ELR (cell line): ENCODE measurements at places on chromosomes 16 and 17.

- DNase-seq, result no peak
Measured at GRCh38 chr17:4712526-4712925, 2.1 kb downstream of the ARRB2 start.

GRCh38 chr16:68005786-68006286 is 6.6 kb upstream of the DPEP2 start:
- DNase-seq, result no peak

- DNase-seq, result no peak
Measured at GRCh38 chr16:58449768-58450167, 50.2 kb upstream of the NDRG4 start.

GRCh38 chr16:48335961-48336360 is 49.3 kb downstream of the SIAH1 start:
- peak; percentile 52 for DNase-seq

GRCh38 chr16:15682105-15682570 is 32.1 kb downstream of the NDE1 start:
- DNase-seq, result peak; percentile 85

GRCh38 chr16:12971241-12971640 is 69.8 kb downstream of the SHISA9 start:
- DNase-seq, result peak; percentile 8

GRCh38 chr16:88467541-88467944 is 14.5 kb downstream of the ZFPM1 start:
- no peak for DNase-seq

- DNase-seq, result no peak
Measured at GRCh38 chr17:71535321-71535720, 585.5 kb upstream of the SOX9 start.

GRCh38 chr17:31491376-31492131 is 100.1 kb downstream of the RAB11FIP4 start:
- no peak for DNase-seq

- DNase-seq, result peak; percentile 96
Measured at GRCh38 chr17:44708401-44709263, at the start of gene DBF4B. TSS of gene DBF4B (plus strand) at chr17:44708665. CDS start at chr17:44708821, 156 bp downstream.

GRCh38 chr17:2909175-2909845 is 113.1 kb downstream of the RAP1GAP2 start:
- no peak for DNase-seq

DNA sequence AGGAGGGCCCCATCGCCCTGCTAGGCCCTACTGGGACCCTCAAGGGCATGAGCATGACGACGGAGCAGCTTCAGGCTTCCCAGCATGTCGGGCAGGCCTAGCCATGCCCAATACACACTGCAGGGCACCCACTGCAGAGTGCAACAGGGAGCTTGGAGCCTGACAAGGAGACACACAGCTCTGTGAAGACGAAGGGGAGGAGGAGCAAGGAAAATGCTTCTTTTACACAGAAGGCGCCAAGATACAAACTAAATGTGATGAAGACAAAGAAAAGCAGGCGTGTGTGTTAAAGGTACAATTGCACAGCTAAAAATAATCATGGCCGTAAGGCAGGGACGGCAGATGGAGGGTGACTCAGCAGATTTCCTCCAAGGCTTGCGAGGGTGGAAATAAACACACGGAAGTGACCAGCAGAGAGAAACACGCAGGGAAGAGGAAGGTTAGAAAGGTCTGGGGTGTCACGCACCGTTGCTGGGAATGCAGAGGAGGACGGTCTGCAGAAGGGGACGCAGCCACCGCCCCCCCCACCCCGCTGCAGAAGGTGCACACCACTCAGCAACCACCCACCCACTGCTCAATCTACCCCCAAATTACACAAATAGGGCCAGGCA is 108.5 kb downstream of the ZNF778 start:
- DNase-seq, result peak; percentile 89

GRCh38 chr17:1179818-1180742 is at the start of gene ABR:
TSS of gene ABR (minus strand) at chr17:1179981. CDS start at chr17:1179727, 254 bp downstream.
- DNase-seq, result no peak

DNA sequence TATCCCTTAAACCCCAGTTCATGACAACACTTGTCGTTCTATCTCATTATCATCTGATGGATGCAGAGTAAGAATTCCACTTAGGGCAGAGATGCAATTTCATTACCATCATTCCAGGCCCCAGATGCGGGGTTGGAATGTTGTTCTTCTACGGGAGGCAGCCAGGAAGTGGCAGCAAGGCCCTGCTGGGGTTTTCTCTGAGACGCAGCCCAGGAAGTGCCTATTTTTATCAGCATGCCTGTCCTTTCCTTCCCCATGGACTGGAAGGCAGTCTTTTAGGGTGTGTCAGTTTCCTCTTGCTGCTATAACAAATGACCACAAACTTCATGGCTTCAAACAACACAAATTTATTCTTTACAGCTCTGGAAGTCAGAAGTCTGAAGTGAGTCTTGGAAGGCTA is 246.6 kb upstream of the DYNLRB2 start:
- DNase-seq, result peak; percentile 43

- no peak for DNase-seq
Measured at GRCh38 chr16:87921236-87921773, 15.0 kb downstream of the CA5A start.

- DNase-seq, result no peak
Measured at GRCh38 chr17:80509311-80509710, 32.9 kb upstream of the NPTX1 start.

DNA sequence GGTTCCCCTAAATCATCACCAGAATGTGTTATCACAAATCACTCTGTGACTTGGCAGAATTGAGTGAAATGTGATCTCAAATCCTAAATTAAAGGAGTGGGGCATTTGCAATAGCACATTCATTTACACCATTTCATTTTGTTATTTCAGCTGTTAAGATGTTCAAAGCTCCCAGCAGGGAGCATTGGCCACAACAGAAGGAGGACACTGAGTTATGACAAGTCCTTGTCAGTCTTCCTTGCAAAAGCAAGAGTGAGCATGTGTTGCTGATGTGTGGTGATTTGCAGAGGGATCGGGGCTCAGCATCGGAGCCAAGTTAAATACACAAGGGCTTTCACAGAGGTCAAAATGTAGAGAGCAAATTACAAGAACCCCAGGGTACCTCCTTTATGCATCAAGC is 372.2 kb upstream of the CDH5 start:
- no peak for DNase-seq

DNA sequence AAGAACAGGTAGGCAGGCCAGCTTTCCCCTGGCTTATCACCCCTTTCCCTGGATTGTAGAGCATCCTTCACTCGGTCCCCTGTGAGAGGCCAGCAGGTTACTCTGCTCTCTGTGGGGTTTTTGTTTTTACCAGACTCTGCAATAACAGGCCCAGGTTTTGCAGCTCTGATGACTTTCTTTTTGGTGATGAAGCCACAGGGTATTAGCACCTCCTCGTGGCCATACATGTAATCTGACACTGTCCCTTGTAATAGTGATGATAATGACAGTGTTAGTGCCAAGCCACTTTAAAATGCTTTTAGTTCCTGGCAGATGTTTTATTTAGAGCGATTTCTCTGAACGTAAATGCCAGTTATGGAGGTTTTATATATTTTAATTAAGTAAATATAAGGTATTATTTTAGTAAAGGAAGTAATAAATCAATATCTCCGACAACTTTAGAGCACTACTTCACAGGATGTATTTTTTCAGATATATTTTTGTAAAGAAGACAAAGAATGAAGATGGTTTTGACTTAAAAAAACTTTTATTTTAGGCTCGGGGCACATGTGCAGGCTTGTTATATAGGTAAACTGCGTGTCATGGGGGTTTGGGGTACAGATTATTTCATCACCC is 38.0 kb upstream of the CPHXL start:
- DNase-seq, result peak; percentile 67

GRCh38 chr17:1153795-1154546 is 25.8 kb downstream of the ABR start:
- peak; percentile 38 for DNase-seq

DNA sequence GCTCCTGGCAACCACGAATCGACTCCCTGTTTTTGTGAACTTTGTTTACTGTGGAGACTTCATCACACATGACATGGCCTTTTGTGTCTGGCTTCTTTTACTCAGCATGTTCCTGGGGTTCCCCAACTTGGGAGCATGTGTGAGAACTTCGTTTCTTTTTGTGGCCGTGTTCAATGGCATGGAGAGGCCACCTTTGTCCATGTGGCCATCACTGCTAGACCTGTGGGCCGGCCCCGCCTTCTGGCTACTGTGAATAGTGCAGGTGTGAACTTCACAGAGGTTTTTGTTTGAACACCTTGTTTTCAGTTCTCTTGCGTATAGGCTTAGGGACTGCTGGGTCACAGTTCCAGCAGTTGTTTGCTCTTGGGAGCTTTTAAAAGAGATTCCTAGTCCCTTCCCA is 5.7 kb upstream of the SLC38A8 start:
- peak; percentile 6 for DNase-seq

DNA sequence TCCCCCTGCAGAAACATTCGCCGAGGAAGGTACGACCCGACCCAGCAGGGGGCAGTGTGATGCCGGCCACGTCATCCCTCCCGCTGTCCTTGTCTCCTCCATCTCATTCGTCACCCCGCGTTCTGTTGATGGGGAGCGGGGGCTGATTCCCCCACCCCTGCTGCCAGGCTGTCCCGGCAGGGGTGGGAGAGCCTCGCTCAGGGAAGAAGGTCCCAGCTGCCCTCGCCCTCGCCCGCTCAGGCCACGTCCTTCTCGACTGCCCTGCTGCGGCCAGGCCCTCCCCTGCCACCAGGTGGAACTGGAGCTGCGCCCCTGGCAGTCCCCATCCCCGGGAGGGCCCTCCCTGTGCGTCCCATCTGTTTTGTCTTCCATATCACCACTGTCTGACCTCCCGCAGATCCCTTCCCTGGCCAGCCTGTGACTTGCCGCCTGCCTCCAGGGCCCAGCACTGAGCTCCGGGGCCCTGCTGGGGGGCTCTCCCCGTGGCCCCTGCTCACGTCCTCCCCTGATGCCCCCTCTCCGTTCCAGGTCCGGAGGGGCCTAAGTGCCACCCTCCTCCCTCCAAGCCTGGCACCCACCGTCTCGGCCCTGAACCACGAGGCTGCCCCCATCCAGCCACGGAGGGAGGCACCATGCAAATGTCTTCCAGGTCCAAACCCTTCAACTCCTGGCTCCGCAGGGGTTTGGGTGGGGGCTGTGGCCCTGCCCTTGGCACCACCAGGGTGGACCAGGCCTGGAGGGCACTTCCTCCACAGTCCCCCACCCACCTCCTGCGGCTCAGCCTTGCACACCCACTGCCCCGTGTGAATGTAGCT is 20.6 kb downstream of the ADAM11 start:
- DNase-seq, result peak; percentile 88

DNA sequence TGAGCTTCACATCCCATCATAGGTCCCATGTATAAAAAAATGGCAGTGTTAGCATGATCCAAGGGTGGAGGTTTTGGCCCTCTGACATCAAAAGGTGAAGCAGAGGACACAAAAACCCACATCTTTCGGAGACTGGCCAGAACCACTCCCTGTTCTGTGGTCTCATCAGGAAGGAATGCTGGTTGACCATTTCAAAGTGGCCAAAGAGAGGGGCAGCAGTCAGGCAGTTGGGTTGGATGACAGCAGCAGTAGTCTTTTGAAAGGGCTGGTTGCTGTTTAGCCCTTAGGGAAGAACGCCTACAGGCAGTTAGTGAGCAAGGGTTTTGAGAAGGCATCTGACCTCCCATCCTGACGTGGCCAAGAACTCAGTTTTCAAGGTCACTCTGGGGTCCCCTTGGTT is 40.5 kb downstream of the LCMT1 start:
- peak; percentile 86 for DNase-seq

DNA sequence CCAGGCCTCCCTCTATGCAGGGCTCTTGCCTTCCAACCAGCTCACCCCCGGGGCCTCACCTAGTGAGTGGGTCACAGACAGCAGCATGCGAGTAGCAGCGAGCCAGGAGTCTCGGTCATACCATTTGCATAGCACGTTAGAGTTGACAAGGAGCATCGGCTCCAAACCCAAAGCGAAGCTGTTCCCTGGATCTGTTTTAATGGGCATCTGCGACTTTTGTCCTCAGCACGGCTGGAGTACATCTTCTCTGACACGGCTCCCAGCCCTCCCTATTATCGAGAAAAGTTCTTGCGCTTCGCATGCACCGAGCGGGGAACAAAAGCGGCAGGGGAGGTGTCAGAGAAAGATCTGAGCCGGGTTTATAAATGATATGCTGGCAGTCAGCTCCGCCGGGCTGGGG is 253.3 kb downstream of the MAF start:
- DNase-seq, result no peak

GRCh38 chr17:78882540-78883088 is 20.4 kb downstream of the CEP295NL start:
- DNase-seq, result peak; percentile 42

DNA sequence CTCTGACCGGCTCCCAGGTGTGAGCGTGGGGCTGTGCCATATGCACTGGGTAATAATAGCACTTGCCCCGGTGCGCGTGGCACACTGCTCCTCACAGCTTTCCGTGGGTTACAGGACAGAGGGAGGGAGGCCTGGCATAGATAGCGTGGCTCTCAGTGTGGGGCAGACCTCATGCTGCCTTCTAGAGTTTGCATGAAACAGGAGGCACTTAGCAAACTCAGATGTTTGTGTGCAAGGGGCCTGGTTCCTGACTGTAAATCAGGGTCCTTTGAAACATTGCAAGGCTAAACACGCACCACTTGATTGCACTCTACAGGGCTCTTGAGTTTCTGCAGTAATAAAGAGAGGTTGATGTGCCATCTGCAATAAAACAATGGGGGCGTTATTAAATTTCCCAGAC is 101.7 kb downstream of the RPTOR start:
- DNase-seq, result no peak

DNA sequence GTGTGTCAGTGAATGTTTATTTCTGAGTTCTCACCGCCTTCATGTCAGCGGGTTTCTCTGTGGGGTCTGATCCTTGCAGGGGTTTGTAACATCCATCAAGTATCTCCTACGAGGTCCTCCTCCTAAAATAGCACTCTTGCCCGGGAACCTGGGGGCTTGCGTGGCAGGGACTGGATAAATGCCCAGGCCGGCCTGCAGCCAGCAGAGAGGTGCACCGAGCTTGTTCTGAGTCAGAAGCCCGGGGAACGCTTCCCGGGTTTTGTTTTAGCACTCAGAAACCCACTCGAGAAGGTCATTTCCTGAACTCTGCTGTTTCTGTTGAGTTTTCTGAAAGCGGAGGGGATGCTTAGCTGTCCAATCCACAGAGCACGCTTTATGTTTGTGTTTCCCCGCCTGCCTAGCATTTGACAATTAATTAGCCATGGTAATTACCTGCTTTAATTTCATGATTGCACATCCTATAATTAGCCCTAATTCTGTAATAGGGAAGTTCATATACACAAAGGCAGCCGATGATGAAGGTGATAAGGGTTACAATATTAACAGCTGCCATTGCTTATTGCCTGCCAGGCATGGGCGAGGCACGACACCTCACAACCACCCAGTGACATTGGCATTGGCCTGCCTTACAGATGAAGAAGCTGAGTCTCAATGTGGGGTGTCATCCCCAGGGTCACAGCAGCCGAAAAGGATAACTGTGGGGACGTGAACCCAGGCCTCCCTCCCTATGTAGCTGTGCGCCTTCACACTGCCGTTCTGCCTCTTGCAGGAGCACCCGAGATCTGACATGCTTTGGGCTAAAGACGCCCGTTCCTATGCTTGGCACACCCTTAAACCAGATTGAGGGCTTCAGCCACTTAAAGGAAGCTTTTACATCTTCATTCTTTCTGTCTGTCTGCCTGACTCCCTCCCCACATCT is 333.1 kb downstream of the CPPED1 start:
- DNase-seq, result no peak
